ENCODE measurements at places on chromosomes 1 and 21.

DNA sequence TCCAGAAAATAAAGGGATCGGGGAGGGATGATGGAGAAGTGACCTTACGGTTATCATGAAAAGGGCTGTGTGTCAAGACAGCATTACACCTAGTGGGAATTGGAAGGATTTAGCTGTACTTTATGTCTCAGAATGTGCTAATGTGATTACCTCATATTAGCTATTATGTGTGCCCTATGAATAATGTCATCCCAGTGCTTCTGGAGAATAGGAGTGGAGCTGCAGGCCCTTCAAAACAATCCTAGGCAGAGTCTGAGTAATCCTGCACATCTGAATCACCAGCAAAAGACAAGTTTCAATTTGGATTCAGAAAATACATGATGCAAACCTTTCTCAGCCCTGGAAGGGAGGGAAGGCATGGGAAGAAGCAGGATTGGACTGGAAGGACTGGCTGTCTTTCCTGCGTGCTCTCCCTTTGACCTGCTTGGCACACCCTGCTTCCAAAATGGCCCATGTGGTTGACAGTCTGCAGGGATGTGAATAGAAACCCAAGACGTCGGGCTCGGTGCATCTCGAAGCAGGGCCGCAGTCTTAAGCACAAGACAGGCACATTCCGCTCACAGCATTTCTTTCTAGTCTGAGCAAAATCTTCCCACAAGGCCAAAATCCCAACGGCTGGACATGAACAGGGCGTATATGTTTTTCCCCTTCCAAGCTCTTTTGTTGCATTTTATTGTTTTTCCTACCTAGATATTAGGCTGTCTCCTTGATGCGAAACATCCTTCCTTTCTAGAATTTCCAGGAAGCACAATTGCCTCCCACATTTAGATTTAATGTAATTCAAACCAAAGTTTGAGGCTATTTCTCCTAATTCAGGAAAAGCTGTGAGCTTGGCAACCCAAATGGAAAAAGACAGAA is 54.3 kb upstream of the TARBP1 start:
- DNase-seq: peak; percentile 91

- DNase-seq: no peak
Measured at GRCh38 chr1:184974056-184974836, at the start of gene NIBAN1. TSS of gene NIBAN1 (minus strand) at chr1:184974508. CDS start at chr1:184974356, 152 bp downstream.

DNA sequence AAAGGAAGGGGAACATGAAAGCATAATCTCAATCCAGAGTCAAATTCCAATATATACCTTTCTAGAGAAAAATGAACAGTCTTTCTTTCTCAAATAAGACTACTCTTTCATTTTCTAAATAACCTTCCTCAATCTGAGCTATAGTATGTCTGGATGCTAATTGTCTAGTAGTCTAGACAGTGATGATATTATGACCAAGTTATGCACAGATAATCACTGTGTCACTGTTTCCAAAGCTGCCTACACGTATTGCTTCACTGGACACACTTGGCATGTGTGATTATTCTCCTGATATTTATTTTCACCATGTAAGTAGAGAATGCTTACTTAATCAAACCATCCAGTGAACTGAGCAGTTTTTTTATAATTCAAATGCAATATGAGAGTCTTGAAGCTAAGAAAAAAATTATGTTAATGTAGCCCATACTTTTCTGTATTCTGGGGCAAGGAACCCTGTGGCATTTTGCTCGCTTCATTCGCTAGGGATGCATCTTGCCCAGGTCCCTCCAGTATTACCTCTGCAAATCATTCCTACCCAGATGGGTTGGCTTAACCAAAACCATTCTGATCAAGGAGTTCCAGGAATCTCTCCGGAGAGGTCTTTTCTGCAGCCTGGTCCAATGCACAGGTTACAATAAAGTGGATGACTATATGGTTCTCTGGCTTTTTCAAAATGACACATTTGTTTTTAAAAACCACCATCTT is 303.1 kb upstream of the RUNX1 start:
- DNase-seq: peak; percentile 60

GRCh38 chr1:56175211-56175610 is 404.2 kb downstream of the PLPP3 start:
- DNase-seq: no peak

- no peak for DNase-seq
Measured at GRCh38 chr1:1088029-1088800, 14.1 kb upstream of the RNF223 start.

DNA sequence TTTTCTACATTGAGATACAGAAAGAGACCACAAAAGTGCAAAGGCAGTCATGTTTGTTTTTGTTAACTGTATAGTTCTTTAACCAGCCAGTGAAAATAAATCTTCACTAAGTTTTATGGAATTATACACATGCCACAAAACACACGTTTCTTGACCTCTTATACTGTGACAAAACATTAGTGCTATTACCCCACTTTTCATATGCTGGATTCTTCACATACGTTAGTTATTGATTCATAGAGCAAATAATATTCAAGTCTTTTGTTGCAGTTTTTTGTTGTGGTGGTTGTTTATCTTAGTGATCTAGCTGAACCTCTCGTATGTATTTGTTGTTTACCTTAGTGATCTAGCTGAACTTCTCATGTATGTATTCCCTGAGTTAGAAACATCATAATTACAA is 28.0 kb downstream of the LYPLAL1 start:
- no peak for DNase-seq

DNA sequence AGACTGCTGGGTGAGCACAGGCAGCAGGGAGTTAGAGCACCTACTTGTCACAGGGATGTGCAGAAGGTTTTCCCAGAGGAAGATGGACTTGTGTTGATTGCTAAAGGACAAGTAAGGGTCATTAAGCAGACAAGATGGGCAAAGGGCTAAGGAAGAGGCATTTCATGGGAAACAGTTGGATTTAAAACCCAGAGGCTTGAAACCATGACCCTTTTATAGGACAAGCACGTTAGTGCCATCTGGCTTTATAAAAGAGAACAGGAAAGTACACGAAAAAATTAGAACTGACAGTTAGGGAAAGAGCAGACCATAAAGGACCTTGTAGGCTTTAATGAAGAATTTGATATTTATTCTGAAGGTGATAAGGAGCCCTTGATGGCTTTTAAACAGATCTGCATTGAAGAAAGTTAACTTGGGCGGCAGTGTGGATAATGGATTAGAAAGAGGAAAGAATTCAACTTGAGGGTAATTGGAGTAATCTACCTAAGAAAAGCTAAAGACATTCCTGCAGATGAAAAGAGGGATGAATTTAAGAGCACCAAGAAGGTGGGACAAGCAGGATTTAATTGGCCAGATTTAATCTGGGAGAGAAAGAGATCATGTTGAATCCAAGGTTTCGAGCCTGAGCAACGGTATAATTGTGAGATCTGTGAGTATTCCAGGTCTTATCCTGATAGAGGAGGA is 68.6 kb downstream of the ZC3H11B start:
- DNase-seq: no peak

GRCh38 chr1:28115267-28115666 is 26.9 kb upstream of the EYA3 start:
- DNase-seq: no peak

- no peak for DNase-seq
Measured at GRCh38 chr1:10419351-10419750, 10.9 kb upstream of the CENPS start.

GRCh38 chr1:91282695-91283420 is 121.8 kb downstream of the HFM1 start:
- peak; percentile 52 for DNase-seq

DNA sequence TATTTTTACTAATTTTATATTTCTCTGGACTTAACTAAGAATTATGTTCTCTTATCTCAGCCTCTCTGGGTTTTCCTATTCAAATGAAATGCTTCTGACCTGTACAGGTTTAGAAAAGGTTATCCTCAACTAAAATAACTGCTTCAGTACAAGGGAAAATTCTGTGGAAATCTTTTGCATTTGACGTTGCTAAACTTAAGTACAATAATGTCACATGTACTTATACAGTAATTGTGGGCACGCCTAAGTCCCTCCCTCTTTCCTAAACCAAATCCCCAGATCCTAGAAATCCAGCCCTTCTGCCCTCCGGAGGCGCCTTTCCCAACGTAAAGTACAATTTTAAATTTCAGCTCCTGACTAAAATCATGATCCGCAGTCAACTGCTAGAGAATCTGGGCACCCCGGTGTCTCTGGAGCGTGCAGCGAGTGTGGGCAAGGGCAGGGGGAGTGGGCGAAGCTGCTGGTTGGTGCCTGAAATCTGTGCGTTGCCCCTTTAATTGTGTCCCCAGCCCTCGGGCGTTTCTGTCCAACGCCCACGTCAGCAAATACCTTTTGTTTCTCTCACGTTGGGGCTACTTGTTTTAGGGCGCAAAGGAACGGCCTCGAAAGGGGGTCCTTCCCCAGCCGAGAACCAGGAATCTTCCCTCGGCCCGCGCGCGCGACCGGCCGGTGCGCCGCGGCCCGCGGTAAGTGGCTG is at the start of gene ZBTB8A:
ZBTB8A (plus strand) TSS at position 541 of the 697 bp plus-strand sequence. CDS start 53,505 bp downstream, outside the sequence.
- no peak for DNase-seq

- DNase-seq: no peak
Measured at GRCh38 chr1:94068999-94069918, 51.7 kb downstream of the ABCA4 start.

GRCh38 chr1:48109390-48110013 is 112.3 kb upstream of the TRABD2B start:
- DNase-seq: peak; percentile 31

GRCh38 chr1:53409233-53409632 is 50.0 kb upstream of the DMRTB1 start:
- DNase-seq: no peak

DNA sequence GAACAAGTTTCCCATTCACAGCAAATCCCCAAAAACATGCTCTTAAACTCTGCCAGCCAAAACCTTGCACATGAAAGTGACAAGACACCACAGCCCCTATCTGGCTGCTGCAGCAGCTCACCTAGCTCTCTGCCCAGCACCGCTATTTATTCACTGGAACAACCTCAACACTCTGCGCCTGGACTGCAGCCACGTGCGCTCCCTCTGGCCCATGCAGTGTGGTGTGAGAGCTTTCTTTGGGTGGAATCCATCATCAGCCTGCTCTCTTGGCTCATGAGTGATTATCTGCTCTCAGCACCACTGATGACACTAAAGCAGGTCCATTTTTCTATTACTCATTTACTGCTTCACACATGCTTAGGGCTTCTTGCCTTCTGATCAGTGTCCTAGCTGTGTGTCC is 11.4 kb downstream of the KCNJ6 start:
- DNase-seq: no peak

GRCh38 chr1:209132736-209133467 is 450.6 kb upstream of the CAMK1G start:
- no peak for DNase-seq

- DNase-seq: no peak
Measured at GRCh38 chr1:84020151-84020550, 21.2 kb upstream of the TTLL7 start.

GRCh38 chr1:228546541-228547463 is 59.6 kb downstream of the RNF187 start:
- DNase-seq: no peak

Measured in non-pigmented ciliary epithelial cell (primary cell).